ENCODE measurements at places on chromosomes 2 and 18.

DNA sequence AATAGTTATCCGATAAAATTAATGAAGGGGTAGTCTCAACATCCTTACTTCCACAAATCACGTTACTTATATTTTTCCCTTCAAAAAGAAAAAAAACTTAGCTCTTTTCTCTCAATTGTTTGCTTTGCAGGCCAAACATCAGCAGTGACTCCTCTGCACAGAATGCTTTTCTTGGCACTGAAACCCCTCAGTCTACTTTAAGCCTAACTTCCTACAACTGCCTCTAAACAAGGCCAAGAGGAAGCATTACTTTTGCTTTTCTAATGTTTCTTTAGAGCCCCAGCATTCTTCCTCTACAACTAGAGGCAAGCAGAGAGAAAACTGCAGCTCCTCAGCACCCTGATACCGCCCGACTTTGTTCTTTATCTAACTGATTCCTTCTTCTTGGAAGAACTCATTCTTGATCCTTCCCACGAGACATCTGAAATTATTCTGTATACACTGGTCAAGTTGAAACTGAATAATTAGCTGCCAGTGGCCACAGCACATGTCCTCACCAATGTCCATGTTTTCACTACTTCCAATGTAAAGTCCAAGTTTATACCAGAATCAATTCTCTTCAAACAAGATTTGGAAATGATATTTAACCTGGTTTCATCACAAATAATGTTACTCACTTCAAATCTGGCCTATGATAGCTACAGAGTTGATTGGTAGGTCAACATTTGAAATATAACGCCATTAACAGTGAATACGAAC, 55.3 kb downstream of the DTNB start:
- DNase-seq = no peak

GRCh38 chr18:2985628-2986027, 27.3 kb downstream of the LPIN2 start:
- peak; percentile 6 for DNase-seq

DNA sequence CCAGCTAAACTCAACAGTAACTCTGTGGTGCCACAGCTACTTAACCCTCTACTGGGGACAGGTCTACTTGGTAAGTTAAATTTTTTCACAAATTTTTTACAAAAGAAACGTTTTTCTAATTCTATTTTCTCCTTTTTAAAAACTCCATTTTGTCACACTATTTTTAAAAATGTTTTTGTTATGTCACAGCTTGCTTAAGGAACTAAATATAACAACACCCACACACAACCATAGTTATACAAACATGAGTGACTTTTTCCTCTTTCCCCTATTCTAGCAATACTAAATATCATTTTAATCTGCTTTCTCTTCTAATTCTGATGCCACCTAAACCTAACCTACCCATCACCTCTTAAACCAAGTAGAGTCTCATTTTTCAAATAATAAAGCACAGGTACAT, 160.5 kb upstream of the EPC2 start:
- no peak for DNase-seq

DNA sequence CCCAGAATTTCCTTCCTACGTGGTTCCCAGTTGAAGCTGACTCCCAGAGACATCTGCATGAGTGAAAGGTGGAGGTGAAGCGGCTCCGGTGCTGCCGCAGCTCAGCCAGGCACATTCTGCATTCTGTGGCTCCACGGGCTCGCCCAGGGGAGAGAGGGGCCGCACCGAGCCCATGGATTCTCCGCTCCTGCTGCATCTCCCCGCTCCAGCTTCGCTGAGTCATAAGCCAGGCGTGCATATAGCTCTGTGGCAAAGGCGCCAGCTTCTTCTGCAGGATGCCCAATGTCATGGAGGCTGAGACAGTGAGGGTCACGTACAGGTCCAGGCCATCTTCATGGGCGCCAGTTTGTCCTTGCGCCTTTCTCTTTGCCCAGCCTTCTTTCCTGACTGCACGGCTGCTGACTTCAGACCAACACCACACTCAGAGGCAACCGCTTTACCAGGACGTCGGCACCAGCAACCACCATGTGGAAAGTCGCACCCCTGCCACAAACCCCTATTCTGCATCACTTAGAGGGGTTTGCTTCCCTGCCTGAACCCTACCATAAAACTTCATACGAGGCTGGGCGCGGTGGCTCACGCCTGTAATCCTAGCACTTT, 215.7 kb downstream of the MGAT5 start:
- DNase-seq = no peak

DNA sequence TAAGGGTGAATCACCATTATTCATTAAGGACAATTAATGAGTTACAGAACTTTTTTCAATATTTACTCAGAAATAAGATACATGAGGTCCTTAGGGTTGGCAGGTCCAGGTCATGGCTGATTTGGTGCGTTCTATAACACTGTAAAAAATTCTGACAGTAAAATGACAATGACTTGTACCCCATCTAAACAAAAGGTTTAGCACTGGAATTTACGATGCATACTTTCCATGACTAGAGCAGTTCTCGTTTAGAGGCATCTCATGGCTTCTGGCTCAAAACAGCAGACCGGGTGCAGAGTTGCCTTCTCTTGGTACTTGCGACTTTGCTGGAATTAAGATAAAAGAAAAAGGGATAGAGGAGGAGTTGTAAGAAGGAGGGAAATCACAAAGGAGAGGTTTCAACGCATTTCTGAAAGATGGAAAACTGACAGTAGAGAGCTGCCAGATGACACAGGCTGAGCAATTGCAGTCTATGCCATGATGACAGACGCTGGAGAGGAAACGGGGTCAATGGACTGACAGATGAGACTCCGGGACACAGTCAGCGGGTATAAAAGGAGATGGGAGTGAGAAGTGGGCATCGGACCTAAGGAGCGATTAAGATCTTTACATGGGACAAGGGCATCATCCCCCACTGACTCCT, 4.1 kb upstream of the CYS1 start:
- DNase-seq = no peak

DNA sequence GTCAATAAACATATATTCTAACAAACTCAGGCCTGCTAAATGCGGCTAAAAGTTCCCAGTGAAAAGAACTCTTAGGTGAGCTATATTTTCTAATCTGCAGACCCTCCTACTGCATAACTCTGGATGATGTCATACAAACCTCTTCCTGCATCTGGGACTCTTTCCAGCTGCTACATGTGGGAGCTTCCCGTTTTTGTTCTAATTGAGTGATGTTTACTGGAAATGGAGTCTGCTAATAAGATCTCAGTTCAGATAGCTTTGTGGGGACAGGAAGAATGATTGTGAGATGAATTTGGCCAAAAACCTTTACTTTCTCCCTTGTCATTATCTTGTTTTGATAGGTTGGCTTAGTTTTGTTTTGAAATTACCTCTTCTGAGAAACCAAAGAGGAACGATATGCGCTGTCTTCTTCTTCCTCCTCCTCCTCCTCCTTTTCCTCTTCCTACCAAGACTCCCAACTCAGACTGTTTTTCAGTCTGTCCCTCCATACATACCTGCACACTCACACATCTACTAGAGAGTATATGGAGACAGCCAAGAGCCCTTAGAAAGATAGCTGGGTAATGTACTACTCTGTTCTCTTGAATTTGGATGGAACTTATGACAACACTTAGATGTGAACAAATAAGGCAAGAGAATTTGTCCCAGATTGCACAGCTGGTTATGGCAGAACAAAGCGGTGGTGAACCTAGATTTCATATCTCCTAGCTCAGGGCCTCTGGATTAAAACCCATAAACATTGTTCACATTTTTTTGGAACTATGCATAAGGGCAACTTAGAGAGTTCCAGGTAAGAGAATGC, 39.8 kb upstream of the AAK1 start:
- DNase-seq = no peak

DNA sequence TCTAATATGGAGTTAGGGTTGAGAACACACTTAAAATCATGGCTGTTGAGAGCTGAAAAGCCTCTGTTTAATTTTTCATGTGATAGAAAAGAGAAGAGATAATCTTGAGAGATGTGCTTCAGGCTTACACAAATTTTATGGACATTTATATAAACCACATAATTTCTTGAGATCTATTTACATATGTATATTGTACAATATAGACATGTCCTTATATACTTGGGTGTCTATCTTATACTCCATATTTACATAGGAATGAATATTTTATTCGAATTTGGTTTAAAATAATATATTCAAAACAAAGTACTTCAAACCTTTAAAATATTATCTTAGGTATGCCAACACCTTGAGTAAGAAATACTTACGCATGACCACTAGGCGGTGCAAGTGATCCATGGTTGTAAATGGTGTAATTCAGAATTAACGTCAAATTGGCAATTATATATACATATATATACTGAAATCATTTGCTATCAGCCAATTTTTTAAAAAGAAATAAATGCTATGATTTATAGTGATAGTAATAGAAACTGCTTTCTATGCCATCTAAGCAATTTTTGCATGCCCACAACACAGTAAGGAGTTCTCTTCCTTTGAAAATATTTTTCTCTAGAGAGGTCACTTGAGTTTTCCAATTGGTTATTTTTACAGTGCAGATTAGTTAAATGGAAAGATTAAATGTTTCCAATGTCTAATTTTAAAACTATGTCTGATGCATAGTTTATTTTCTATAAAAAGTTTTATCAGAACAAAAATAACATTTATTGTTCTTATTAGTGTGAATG, 37.6 kb upstream of the SPAG16 start:
- no peak for DNase-seq

DNA sequence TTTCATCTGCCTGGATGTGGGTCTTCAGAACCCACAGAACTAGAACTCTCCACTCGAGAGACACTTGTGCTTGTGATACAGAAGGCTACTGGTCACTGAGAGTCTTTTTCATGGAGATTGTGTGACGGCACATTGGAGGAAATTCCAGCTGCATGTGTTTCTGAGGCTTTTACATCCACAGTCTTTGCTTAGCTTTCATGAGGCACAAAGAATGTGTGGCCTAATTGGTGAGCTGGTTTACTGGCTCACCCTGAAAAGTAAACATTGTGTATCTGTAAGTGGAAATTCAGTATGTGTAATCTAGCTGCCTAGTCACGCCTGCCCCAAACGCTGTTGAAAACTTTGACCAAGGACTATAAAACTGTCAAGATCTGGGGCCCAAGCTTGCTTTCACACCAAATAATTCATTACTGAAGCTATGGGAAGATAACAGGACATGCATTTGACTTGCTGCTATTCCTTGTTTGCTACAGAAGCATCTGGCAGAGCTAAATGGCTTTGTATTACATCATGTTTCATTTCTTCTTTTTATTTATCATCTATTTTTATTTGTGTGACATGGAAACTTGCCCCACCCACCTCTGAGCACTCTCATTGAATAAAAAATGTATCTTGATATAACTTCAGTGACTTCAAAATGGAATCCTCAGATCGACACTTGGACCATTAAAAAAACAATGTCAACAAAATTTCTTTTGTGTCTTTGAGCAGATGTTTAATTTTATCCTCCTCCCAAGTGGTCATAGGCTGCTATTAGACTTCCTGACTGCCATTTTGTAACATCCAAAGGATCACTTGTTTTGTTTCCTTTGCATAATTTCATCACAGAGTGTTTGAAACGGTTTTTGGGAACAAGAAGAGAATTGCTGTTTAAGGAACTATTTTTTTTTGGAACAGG, 80.2 kb downstream of the EFEMP1 start:
- DNase-seq = no peak

- DNase-seq = peak; percentile 90
These were observed 47.8 kb upstream of the FOSL2 start for GRCh38 chr2:28344756-28345373.

DNA sequence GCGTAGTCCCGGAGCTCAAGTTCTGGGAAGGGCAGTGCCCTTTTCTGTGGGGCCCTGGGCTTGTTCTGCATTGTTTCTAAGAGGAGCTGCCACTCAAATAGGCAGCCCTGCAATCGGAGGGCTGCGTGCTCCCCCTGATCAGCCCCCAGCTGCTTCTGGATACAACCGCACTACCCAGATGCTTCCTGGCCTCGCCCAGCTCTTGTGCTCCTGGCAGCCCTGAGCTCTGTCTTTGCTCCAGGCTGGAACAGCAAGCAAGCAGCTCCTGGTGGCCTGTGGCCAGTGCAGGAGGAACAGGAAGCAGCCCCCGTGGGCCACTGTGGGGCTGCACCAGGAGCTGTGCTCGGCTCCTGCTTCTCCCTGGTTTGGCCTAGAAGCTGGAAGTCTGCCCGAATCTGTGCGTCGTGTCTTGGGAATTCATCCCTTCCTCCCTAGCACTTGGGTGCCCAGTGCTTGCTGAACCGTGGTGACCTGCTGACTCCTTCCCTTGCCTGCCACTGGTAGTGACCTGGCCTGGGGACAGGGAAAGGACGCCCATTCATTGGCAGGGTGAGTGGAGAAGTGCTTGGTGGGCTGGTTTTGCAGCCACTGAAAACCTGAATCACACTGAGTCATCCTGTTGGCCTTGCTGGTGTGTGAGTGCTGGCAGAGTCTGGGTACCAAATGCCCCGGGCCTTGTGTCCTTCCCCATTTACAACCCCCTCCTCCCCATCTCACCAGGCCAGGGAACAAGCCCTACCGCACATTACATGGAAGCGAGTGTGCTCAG, 27.3 kb upstream of the NTSR2 start:
- no peak for DNase-seq

DNA sequence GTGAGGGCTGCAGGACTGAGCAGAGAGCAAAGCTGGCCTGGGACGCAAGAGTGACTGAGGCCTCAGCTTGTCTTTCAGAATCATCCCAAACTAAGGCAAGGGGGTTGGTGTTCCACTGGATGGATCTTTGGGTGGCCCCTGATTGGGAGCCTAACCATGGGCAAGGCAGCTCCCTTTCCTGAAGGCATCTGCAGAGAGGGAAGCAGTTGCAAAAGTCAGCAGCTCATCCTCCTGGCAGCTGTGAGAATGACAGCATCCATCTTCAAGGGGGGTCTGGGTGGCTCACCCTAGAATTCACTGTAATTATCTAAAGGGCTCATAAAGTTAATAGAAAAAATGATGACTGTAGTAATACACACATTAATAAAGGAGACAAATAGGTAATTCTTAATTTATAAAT, 46.5 kb upstream of the RAB31 start:
- DNase-seq = no peak

DNA sequence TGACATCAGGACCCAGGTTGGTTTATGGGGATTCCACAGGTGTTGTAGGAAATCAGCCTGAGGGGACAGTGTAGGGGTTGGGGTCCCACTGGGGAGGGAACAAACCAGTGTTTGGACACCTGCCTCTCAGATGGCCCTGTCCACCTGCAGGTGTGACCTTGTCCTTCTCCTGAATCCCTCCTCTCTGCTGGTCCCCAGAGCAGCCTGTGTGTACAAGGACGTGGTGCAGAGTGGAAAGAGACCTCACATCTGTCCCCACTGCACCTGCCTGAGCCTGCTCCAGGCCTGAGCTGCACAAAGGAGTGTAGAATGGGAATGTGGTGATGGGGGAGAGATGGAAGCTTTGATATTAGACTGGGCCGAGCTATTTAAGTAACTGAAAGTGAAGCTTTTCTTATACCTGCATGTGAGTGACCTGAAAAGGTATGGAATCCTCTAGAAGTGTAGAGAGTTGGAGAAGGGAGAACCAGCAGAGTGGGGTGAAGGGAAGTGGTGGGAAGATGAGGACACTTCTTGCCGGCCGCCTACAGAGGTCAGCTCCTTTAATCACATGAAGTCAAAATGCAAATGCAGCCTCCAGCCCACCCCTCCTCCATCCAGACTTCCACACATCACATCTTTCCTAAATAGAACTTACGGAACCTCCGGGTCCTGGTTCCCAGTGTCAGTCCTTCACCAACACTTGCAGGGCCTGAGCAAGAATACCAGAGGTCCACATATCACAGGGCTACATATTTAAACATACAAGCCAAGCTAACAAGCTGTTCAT, 89.3 kb upstream of the SMAD2 start:
- no peak for DNase-seq

GRCh38 chr2:8566774-8567468, 114.9 kb upstream of the ID2 start:
- peak; percentile 23 for DNase-seq
